ENCODE measurements at places on chromosomes 13 and 19.

DNA sequence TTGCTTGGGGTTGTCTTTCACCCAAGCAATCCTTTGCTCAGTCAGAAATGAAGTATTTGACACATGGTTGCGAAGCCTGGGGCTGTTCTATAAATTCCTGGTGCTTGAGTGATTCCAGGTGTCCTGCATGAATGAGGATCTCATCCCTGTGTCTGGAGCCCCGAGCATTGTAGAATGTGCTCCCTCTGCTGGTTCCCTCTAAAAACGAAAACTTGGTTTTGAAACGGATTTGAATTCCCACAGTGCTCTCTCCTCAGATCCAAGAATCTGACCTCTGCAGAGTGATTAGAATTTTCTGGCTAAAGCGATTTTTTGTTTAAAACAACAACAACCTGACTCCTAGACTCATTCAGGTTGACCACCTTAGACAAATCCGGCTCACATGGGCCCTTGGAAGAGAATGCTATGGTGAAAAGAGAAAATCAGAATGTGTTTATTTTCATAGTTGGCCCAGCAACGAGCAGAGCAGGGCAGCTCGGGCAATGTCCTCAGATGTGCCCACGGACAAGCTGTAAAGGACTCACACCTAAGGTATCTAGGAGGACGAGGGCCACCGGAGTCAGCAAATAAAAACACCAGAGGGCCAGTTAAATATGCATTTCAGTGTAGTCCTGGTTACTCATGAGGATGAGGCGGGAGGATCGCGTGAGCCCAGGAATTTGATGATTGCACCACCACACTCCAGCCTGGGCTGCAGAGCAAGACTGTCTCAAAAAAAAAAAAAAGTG is 8.7 kb upstream of the ATP12A start:
- DNase-seq = peak; percentile 71

GRCh38 chr19:45169602-45170001 is 8.4 kb downstream of the TRAPPC6A start:
- no peak for DNase-seq

- peak; percentile 20 for DNase-seq
These were observed 3.5 kb downstream of the USP12 start for GRCh38 chr13:27168086-27168485.

GRCh38 chr19:8161135-8161646 is 11.8 kb upstream of the FBN3 start:
- no peak for DNase-seq

DNA sequence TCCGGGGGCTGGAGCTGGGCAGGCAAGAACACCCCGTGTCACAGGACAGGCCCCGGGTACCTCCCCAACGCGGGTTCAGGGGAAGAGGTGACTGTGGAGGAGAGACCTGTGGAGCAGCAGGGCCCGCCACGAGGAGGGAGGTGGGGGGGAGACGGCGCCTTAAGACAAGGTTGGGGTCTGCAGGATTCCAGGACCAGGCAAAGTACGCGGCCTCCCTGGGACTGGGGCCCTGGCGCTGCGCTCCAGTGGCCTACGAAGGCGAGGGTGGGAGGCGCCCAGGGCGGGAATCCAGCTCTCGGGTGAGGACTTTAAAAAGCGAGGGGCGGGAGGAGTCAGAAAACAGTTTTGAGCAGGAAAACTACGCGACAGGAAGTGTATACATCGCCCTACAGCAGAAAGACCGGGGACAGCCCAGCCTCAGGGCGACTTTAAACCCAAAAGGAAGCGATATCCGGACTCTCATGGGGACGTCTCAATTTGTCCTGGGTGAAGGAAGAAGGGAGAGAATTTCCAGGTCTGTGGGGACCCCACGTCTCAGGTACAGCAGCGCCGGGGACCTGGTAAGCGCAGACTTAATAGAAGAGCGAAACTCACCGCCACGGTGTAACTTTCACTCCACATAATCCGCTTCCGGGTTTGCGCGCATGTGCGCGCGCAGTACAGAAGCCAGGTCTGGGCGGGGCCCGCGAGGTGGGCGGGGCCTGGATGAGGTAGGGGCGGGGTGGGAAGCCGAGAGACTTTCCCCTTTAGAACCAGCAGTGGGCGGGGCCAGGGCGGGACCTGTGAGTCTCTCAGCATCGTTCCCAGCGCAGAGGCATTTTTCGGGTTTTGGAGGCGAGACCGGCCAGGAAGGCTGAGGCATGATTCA is at the start of gene ZNF83:
Gene ZNF83, minus strand, starts transcription at position 638 of the 868 bp plus-strand sequence.
- DNase-seq = peak; percentile 99

- no peak for DNase-seq
These were observed 348.9 kb downstream of the UQCRFS1 start for GRCh38 chr19:28864024-28864503.

GRCh38 chr13:45179428-45179827 is 21.4 kb downstream of the KCTD4 start:
- DNase-seq = no peak

DNA sequence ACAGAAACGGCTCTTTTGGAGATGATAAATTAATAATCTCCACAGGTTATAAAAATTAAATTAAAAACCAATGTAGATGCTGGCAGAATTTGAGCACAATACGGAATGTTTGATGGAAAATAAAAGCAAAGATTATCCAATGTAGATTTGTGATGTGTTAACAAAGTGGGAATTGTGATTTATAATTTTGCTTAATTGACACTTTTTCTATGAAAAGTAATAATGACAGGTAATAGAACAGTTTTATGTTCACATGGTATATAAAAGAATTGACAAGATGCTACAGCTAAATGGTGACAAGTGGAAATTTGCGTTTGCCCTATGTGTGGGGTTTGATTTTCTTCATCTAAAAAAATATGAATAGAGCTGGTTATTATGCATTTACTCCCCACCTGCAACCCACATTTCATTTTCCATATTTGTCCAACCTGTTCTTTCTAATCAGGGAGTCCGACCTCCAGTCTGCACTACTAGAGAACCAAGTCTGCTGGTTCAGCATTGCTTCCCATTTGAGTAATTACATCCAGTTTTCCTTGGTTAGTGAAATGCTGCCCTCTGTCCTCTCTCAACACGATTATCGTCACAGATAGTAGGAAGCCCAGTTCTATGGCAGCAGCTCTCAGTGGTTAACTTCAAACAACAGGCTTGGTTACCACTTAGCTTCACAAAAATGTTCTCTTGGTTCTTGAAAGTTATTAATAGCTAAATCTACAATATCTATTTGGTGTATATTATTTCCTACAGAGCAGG is 61.4 kb upstream of the SLITRK1 start:
- no peak for DNase-seq

GRCh38 chr13:80889829-80890228 is 548.9 kb upstream of the SPRY2 start:
- no peak for DNase-seq

All from uterus (tissue), 4 donors.